NCI-H1092 (cell line): ENCODE measurements at places on chromosomes 16 and 17.

GRCh38 chr16:66287416-66287815 lies 79.1 kb upstream of the CDH5 start:
- no peak for DNase-seq

DNA sequence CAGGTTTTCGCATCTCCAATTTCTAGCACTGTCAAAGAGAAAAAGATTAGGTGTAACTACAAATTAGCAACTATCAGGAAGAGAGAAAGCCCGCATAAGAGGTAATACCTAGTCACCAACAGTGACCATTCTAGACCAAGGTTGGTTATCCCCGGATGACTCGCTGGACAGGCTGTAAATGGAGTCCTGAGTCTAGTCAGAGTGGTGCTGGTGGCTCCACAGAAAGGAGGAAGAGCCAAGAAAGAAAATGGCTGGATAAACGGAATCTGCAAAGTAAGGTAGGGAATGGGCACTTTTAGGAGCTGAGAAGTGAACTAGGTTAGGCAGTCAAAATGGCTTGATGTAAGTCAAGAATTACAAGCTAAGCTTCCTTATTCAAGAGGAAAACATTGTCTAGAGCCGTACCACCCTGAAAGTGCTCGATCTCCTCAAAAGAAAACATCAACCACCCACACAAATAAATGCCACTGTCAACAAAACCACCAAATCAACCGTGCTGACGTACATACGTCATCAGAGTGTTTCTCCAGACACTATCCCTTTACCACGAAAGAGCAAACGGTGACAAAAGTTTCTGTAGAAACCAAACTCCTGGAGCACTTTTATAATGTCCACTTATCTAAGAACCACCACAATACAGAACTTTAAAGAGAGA lies 2.2 kb downstream of the GSPT1 start:
- DNase-seq = no peak

DNA sequence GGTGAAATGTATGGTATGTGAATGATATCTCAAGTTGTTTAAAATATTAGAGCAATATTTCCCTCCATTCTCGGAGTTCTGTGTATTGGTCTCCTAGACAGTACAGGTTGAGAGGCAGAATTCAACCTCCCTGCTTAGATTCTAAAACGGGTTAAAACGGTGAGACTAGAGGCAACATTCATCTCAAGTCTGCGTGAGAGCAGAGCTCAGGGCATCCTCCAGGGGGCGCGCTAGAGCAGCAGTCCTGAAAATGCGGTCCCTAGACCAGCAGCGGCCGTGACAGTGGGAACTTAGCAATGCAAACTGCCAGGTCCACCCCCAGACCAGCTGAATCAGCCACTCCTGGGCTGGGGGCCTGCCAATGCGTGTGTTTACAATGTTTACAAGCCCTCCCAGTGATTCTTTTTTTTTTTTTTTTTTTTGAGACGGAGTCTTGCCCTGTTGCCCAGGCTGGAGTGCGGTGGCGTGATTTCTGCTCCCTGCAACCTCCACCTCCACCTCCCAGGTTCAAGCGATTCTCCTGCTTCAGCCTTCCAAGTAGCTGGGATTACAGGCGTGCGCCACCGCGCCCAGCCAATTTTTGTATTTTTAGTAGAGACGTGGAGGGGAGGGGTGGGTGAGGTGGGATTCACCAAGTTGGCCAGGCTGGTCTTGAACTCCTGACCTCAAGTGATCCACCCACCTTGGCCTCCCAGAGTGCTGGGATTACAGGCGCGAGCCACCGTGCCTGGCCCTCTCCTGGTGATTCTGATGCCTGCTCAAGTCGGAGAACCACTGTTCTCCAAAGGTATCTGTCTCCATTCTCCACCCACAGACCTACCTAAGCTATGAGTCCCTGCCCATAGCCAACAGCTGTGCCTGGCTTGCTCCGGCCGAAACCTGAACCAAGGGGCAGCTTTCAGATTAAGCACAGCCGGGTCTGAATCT lies 24.2 kb downstream of the KLHL36 start:
- peak; percentile 11 for DNase-seq

DNA sequence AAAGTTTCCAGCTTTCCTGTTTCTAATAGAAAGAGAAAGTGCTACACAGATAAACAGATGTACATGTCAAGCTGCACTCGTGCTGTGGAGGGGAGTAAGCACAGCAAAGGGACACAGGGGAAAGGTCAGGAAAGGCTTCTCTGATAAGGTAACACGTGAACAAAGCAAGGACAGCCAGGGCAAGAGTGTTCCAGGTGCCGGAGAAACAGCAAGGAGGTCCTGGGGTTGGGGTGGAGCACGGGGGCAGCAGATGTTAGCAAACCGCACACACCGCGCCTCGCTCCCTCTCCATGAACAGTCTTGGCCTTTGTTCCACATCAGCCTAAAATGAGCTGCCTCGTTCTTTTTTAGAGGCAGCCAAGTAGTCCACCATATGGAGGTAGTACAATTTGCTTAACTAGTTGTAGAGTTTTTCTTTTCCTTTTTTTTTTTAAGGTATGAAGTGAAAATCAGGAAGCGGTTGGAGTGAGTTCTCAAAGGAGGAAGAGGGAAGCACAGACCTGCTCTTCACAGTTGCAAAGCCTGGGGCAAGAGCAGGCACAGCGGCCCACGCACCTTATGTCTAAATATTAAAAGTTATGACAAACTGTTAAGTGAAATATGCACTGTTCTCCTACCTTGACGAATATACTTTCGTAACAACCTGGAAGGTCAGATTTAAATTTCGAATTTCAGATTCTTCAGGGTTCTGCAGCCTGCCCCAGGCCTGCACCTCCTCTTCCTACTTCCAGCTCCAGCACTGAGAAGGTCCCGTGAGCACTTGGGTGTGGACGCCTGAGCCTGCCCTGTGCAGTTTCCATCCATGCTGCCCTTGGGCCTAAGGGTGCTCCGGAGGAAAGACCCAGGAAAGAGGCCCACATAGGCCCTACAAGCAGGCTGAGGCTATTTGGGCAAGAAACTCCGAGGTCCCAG lies 41.5 kb upstream of the RPH3AL start:
- no peak for DNase-seq

DNA sequence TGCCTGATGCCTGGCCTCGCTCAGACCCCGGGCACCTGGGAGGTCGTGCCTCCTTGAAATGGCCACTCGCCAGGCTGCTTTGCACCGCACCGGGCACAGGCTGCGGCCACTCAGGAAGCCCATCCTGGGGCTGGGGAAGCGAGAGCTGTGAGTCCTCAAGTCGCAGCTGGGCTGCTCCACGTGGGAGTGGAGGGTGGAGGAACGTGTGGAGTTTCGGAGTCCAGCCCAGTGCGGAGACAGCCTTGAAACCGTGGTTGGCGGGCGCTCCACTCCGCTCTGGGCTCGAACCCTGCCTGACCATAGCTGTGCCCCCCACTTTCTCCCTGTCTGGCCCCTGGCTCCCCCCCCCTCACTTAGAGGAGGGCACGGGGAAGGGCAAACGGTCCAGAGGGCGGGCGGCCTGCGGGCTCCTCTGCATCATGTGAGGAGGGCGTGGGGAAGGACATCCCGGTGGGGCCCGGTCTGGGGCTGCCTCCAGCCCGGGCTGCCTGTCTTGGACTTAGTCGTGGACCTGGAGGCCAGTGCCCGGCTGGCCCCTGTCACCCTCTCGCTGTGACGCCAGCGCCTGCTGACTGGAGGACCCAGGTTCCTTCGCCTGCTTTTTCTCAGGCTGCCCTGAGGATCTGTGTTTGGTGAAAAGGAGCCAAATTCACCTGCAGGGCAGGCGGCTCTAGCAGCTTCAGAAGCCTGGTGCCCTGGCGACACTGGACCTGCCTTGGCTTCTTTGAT lies 2.5 kb downstream of the UBE2I start:
- no peak for DNase-seq

- DNase-seq = no peak
Measured at GRCh38 chr17:81015136-81015535, 19.8 kb upstream of the BAIAP2 start.

DNA sequence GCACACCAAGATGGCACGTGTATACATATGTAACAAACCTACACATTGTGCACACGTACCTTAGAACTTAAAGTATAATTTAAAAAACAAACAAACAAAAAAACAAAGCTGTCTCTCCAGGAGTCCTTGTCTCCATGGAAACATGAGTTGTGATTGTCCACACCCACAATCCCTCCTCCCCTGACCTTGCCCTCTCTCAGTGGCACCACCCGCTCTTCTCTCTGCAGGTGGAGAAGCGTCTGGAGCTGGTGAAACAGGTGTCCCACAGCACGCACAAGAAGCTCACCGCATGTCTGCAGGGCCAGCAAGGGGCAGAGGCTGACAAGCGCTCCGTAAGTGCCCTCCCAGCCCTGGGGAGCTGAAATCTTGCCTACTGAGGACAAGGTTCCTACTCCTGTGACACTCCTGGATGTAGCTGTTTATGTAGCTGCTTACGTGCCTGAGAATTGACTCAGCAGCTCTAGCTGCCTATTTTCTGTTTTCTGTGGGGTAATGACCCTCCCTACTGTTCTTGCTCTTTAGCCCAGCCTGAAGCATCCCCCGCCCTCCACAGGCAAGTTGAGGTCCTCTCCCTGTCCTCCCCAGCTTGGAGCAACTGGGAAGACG lies 107.0 kb downstream of the ARHGAP44 start:
- DNase-seq = no peak

GRCh38 chr17:253091-253846 lies 71.8 kb upstream of the DOC2B start:
- no peak for DNase-seq
